Endodermal cell (in vitro differentiated cells): ENCODE measurements at places on chromosomes 11 and 22. TPM values are rescaled to one million over a fixed set of nuclear protein-coding genes. Genes with fewer than 3 reads are reported as not detected.
A peak's percentile ranks its signal among the peaks of the same experiment; 100 is the strongest.

- no peaks in the 10 kb centered on the region for H3K4me1 ChIP-seq
- no peak overlapping the region for H3K4me3 ChIP-seq
- no peak for DNase-seq
- H3K27ac ChIP-seq: no peak overlapping the region
- H3K36me3 ChIP-seq: no peaks in the 10 kb centered on the region
Measured at GRCh38 chr11:134119094-134119493, 50.2 kb downstream of the JAM3 start.

- peaks cover 7% of the 10 kb centered on the region for H3K4me1 ChIP-seq
- H3K36me3 ChIP-seq: no peaks in the 10 kb centered on the region
- H3K27me3 ChIP-seq: no peaks in the 10 kb centered on the region
- no peak for DNase-seq
- no peak overlapping the region for H3K27ac ChIP-seq
- no peak overlapping the region for H3K4me3 ChIP-seq
Measured at GRCh38 chr22:48871176-48871840, 956.4 kb downstream of the BRD1 start.

The DRICH1 gene
- 0.24 and 0.25 TPM in 2 replicates for total RNA-seq

- H3K27me3 ChIP-seq: no peaks in the 10 kb centered on the region
- no peaks in the 10 kb centered on the region for H3K4me1 ChIP-seq
- H3K4me3 ChIP-seq: no peak overlapping the region
- H3K27ac ChIP-seq: no peak overlapping the region
- H3K36me3 ChIP-seq: no peaks in the 10 kb centered on the region
Measured at GRCh38 chr11:120548682-120549209, 37.2 kb downstream of the GRIK4 start.

- peak; percentile 11 for DNase-seq
- H3K36me3 ChIP-seq: no peaks in the 10 kb centered on the region
- no peak overlapping the region for H3K4me3 ChIP-seq
- H3K27me3 ChIP-seq: no peaks in the 10 kb centered on the region
Measured at GRCh38 chr22:25853501-25854284, 111.7 kb downstream of the MYO18B start.

The PHLDA2 gene
- 2.6 to 3.8 TPM (median 3.0 TPM) in 3 replicates for total RNA-seq

GRCh38 chr11:27174021-27174420 is 133.4 kb downstream of the BBOX1 start:
- no peak for DNase-seq
- no peaks in the 10 kb centered on the region for H3K36me3 ChIP-seq
- H3K27ac ChIP-seq: no peak overlapping the region
- peak overlapping the region; percentile 5 for H3K4me3 ChIP-seq
- peaks cover 9% of the 10 kb centered on the region for H3K4me1 ChIP-seq
